ENCODE measurements at places on chromosomes 6 and 20.

DNA sequence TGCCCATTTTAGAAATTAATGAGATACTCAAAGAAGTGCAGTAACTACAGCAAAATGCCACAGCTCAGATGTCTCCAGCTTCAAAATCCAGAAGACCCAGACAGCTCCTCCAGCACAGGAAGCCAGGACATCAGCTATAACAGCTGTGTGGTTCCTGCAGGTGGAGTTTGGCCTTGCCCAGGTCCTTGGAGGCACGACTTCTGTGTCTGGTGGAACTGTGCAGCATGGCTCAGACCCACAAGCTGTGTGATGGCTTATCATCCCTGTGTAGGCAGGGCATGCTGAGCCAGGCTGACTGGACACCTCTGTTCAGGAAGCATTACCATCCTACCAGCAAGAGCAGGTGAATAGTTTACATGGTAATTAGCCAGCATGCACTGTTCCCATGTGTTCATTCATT, 26.5 kb upstream of the CD93 start:
- DNase-seq = no peak

GRCh38 chr20:37729909-37730308, 36.1 kb downstream of the CTNNBL1 start:
- no peak for DNase-seq

GRCh38 chr6:133632206-133632605, 256.7 kb upstream of the TCF21 start:
- no peak for DNase-seq

DNA sequence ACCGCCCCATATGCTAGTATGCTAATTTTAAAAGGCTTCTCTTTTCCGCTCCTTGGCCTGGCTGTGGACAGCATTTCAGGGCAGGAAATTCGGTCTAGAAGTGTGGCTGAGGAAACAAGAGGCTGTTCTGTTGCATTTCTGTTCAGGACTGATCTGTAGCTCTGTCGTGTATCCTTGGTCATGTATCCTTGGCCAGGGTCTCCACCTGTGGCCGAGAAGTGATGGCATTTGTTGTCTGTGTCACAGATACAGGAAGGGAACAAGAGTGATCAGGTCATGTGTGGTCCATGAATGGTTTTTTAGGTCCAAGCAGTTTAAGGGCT, 300.5 kb upstream of the SUPT3H start:
- DNase-seq = no peak

DNA sequence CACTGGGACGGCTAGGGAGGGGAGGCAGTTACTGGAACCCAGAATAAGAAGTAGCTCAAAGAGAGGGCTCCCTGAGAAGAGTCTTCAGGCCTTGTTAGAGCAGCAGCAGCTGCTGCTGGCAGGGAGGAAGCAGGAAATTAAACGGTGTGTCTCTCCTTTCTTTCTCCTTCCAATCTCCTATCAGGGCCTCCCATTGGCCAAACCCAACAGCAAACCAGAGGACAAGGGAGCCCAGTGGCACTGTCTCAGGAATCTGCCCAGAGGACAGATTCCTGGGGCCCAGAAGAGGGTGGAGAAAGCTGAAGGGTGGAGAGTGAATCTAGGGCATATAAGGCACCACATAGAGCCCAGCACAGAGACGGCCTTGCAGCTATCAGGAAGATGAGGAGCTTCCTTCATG, 10.2 kb downstream of the BTN3A1 start:
- DNase-seq = no peak

- DNase-seq = peak; percentile 56
Observed at GRCh38 chr20:38842026-38842425, 36.5 kb downstream of the PPP1R16B start.

GRCh38 chr6:7311176-7311575, 1.8 kb downstream of the SSR1 start:
- no peak for DNase-seq

DNA sequence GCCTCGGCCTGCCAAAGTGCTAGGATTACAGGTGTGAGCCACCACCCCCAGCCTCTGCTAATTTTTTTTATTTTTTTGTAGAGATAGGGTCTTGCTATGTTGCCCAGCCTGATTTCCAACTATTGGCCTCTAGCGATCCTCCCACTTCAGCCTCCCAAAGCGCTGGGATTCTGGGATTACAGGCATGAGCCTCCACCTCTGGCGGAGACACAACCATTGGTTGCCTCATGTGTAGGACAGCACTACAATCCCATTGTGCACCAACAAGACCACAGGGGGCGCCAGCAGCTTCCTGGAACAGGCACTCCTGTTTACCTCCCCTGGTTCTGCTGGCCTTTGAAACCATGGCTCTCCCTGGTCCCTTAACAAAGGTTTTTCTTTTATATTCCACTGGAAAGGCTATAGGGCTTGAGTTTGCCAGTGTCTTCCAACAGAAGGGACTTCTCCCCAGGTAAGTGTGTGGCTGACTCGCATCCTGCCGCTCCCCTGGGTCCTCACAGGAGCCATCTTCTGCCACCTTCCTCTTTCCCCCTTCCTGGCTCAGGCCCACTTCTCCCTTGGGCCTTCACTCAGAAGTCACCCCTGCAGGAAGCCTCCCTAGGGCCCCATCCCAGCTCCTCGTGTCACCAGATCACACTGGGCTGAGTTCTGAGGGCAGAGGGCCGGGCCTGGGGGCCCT, 39.2 kb upstream of the TLDC2 start:
- DNase-seq = peak; percentile 68

- DNase-seq = no peak
Observed at GRCh38 chr6:35214869-35215664, 1.3 kb downstream of the SCUBE3 start.

GRCh38 chr20:38452880-38453624, 17.9 kb upstream of the SNHG17 start:
- no peak for DNase-seq

DNA sequence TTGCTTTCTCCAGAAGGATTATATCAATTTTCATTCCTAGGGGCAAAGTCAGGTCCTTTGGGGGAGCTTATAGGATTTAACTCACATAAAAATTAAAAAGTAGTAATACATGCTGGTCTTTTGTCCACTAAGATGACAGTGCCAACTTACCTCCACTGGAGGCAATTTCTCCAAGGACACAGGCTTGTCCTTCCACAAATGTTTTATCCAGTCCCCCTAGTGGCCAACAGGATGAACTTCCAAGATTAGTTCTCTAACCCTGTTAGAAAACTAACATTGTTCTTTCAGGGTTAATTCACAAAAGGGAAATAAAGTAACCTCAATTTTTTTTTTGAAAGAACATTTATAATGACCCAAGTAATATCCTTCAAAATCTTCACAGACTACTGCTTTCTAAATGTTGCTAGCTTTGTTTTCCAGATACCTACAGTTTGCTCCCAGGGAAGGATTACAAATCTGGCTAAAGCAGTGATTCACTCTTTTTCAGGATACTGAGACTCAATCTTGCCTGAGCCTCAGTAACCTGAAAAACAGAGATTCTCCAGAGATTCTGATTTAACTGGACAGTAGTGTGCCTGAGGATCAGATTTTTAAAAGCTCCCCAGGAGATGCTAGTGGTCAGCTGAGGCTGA, 31.7 kb upstream of the UBR2 start:
- peak; percentile 68 for DNase-seq

- DNase-seq = peak; percentile 85
Observed at GRCh38 chr20:48783533-48784272, 44.1 kb downstream of the PREX1 start.

DNA sequence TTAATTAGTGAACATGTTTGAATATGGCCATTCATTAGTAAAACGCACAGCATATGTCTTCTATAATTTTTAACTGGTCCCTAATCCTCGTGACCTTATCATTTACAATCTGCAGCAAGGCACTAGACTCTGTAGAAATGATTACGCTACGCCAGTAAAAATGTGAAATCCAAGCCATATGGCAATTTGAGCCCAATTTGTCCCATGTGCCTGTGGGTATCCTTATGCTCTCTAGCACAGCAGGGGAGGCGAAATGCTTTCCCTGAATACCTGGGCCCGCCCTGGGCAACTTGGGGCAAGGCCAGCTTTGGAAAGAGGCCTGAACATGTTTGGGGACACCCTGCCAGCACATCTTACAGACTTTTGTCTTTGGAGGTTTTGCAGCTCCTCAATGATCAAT, 122.7 kb upstream of the AGPAT4 start:
- DNase-seq = no peak

GRCh38 chr6:5094327-5094726, 9.2 kb downstream of the PPP1R3G start:
- DNase-seq = no peak

- DNase-seq = no peak
Observed at GRCh38 chr6:53795702-53796450, 1.1 kb downstream of the LRRC1 start.

GRCh38 chr20:58652606-58653294, 1.7 kb downstream of the STX16 start:
- no peak for DNase-seq

DNA sequence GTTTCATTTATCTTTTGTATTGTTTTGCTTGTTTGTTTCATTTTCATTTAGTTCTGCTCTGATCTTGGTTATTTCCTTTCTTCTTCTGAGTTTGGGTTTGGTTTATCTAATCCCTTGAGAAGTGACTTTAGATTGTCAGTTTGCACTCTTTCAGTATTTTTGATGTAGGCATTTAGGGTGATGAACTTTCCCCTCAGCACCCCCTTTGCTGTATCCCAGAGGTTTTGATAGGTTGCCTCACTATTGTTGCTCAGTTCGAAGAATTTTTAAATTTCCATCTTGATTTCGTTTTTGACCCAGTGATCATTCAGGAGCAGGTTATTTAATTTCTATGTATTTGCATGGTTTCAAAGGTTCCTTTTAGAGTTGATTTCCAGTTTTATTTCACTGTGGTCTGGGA, 119.6 kb upstream of the SSTR4 start:
- DNase-seq = no peak

DNA sequence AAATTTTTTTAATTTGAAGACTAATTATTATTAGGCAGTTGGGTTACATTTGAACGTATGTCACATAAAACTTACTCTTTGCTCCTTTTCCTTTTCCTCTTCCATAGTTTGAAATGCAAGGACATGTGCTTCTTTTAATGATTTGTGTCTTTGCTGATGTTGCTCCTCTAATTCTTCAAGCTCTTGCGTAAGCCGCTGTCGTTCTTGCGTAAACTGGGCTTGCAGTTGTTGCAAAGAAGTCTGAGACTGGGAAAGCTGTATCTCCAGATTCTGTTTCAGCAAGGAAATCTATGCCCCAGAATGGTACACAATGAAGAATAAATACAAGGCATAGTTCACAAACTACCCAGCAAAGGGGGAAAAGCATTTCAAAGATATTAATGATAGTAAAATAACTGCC, 45.1 kb upstream of the MCM9 start:
- DNase-seq = no peak

DNA sequence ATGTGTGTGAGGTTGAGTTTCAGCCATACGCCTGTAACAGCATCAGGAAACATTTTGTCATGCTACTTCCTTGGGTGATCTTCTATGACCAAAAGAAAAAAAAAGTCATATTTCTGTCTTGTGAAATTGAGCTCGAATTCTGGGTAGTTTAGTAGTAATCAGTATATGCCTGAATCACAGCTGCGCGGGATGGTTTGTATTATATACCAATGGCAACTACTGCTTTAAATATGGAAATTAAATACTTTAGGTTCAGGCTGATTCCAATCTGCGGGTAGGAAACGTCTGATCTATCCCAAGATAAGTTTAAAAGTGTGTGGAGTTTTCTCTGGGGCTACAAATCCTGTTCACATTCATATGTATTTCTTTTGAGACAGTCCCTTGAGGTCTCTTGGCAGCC, 115.6 kb upstream of the FERMT1 start:
- DNase-seq = no peak

- peak; percentile 75 for DNase-seq
Observed at GRCh38 chr20:56373942-56374341, 15.2 kb downstream of the FAM210B start.

- no peak for DNase-seq
Observed at GRCh38 chr20:19138758-19139157, 73.7 kb upstream of the SLC24A3 start.

DNA sequence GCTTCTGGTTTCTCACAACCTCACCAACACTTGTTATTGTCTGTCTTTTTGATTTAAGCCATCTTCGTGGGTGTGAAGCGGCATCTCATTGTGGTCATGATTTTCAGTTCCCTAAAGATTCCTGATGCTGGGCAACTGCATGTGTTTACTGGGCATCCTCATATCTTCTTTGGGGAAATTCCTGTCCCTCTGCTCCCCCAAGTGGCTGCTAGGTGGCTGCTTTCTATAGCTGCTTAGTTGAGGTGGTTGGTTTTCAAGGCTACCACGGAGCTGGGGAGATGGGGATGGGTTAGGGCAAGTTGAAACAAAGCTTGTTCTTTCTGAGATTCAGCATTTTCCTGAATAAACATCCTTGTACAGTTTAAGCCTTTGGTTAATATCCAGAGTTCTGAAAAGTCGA, 403.9 kb upstream of the SULF2 start:
- DNase-seq = no peak

- DNase-seq = no peak
Observed at GRCh38 chr20:10673176-10673841, 490 bp downstream of the JAG1 start.

GRCh38 chr6:35161266-35161665, 20.1 kb upstream of the TCP11 start:
- no peak for DNase-seq

DNA sequence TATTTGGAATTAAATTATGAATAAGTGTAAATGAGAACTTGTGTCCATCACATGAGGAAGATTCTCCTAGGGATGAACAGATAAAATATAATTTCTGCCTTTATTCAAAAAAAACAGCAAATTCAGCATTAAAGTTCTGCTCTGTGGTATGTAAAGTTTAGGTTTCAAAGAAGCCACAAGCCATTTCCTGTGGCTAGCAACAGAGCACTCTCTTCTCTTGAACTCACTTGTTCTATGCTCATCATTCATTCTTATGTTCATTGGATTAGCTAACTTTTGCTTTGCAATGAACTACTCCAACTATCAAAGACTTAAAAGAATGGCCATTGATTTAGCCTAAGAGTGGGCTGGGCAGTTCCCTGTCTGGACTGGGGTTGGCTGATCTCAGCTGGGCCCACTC, 20.8 kb upstream of the SNRPB2 start:
- DNase-seq = peak; percentile 33

DNA sequence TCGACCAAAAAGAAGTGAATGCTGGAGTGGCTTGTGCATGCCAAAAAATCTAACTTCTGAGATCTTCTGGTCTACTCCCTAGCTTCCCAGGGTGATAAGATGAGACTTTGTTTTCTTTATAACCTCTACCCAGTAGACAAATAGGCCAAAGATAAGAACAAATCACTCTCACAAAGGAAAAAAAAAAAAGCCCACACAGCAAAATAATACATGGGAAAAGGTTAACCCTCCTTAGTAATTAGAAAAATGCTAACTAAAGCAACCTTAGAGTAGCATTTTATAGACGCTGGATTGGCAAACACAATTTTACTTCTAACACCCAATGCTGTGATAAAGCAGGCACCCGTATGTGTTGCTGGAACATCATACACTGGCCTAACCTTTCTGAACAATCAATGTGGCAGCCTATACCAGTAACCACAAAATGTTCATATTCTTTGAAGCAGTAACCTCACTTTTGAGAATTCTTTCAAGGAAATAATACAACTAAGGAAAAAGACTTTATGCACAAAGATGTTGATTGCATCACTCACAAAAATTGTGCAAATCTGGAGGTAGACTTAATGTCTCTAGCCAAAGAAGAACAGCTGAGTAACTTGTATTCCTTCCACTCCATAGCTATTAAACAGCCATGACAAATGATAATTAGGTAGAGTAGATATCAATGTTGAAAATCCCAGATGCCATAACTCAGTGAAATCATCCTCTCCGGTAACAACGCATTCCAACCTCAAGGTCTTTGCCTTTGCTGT, 116.3 kb upstream of the QKI start:
- DNase-seq = no peak
